ENCODE measurements at places on chromosomes 7 and 10.

GRCh38 chr7:156783864-156784263, 109.1 kb downstream of the LMBR1 start:
- DNase-seq = no peak

DNA sequence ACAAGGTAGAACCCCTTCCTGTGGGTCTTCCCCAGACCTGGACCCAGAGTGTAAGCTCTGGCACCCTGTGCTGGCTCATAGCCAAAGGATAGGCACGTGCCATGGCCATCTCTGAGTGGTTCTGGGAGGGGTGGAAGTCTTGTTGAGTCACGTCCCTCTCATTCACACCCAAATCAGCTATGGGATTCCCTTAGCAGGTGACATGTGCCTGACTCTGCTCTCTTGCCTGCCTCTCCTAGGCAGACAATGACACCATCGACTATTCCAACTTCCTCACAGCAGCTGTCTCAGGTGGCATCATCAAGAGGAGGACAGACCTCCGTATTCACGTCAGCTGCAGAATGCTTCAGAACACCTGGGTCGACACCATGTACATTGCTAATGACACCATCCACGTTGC, 59.8 kb downstream of the C10orf120 start:
- DNase-seq = no peak

- DNase-seq = no peak
These were observed 635 bp downstream of the ZNF32 start for GRCh38 chr10:43648095-43648397.

- DNase-seq = no peak
These were observed 9.1 kb downstream of the ZNF3 start for GRCh38 chr7:100072462-100072861.

DNA sequence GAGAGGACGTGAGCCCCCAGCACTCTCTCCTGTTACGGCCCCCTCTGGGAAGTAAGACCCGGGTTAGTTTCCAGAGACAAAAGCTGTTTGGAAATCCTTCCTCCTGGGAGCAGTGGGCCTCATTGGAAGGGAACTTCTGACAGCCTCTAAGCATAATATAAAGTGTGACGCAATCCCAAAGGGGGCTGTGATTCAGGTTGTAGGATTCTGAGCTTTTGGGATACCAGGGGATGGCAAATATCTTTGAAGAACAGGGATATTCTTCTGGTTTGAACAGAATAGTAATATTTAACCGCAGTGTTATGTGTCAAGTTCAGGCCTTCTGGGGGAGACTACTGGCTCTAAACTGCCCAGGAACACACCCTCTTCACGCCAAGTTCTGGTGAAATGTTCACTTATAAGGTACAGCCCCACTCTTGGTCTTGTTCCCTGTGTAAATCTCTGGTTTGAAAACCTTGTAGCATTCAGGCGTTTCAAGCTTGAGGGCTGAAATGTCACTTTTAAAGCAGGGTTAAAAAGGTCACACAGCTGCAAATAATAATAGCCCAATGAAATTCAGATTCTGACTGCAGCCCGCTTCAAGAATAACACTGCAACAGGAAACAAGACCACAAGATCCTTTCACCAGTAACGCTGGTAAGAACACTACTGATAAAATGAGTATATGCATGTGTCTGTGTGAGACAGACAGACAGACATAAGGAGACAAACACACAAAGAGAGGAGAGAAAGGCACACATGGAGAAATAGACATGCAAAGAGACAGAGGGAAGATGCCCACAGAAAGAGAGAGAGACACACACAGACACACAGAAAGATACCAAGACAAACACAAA, 69.0 kb downstream of the CREB5 start:
- DNase-seq = no peak

- no peak for DNase-seq
These were observed 1.4 kb downstream of the C10orf71 start for GRCh38 chr10:49300140-49300974.
